ENCODE measurements at places on chromosomes 5 and 9. TPM values are rescaled to one million over a fixed set of nuclear protein-coding genes. Genes with fewer than 3 reads are reported as not detected.

Gene GFRA3
- not detected for total RNA-seq

Gene BAAT
- 0.03 TPM for total RNA-seq

Gene ALDH1A1
- total RNA-seq, result 0.17 TPM

Gene NR2F1-AS1
- 2.2 TPM for total RNA-seq

Gene CDH6
- total RNA-seq, result not detected

Gene MSX2
- 0.90 TPM for total RNA-seq

Gene CTNNA1
- 246 TPM for total RNA-seq

Gene SRA1
- total RNA-seq, result 54.4 TPM

Gene GAPVD1
- total RNA-seq, result 37.6 TPM

Gene TLX3
- not detected for total RNA-seq

Gene RFESD
- 2.5 TPM for total RNA-seq

Gene ZNF454
- total RNA-seq, result not detected

Gene PCDHB11
- not detected for total RNA-seq

Gene GNA14
- total RNA-seq, result not detected

Gene PIP5KL1
- total RNA-seq, result 0.73 TPM

Gene STING1
- 38.7 TPM for total RNA-seq

Gene PFN3
- not detected for total RNA-seq

Gene NUTM2F
- not detected for total RNA-seq

Gene SLC6A18
- not detected for total RNA-seq

Gene TRIM41
- total RNA-seq, result 29.1 TPM

Measured in HT1080 (cell line).